ENCODE measurements at places on chromosomes 1 and 21. TPM values are rescaled to one million over a fixed set of nuclear protein-coding genes. Genes with fewer than 3 reads are reported as not detected.

The CFAP74 gene
- total RNA-seq = not detected

The POLR3C gene
- 63.1 TPM for total RNA-seq

The MIXL1 gene
- not detected for total RNA-seq

The CNIH3 gene
- 3.6 TPM for total RNA-seq
